ENCODE measurements at places on chromosomes 13 and 19.

GRCh38 chr19:2287585-2288337 is 5.8 kb upstream of the PEAK3 start:
- DNase-seq, result no peak

GRCh38 chr13:98827449-98827848 is 75.0 kb upstream of the SLC15A1 start:
- no peak for DNase-seq

DNA sequence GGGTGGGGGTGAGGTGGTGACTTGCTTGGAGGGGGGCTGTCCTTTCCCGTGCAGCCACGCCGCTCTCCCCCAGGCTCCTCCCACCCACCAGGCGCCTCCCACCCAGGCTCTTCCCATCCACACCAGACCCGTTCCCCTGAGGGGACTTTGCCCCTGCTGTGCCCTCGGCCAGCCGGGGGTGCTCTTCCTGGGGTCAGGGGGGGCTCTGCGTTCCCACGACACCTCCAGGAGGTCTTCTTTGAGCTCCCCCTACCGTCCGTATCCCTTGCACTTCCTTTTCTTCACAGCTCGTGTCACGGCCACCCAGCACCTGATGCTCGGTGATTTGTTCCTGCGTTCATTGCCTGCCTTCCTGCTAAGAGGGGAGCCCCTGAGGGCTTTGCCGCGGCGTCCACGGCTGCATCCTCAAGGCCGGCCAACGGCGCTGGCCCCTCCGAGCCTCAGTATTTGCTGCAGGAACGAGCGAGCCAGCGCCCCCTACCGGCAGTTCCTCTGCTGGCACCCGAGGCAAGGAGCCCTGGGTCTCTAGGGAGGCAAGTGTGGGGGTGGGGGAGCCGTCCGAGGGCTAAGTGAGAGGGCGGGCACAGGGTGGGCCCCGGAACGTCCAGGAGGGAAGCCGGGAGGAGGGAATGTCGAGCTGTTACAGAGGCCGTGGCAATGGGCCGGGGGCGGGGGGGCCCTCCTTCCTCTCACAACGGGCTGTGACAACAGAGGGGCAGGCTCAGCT is 11.8 kb downstream of the LRRC4B start:
- DNase-seq, result no peak

- DNase-seq, result no peak
These were observed 33.7 kb upstream of the ZSCAN5A start for GRCh38 chr19:56348289-56348877.

DNA sequence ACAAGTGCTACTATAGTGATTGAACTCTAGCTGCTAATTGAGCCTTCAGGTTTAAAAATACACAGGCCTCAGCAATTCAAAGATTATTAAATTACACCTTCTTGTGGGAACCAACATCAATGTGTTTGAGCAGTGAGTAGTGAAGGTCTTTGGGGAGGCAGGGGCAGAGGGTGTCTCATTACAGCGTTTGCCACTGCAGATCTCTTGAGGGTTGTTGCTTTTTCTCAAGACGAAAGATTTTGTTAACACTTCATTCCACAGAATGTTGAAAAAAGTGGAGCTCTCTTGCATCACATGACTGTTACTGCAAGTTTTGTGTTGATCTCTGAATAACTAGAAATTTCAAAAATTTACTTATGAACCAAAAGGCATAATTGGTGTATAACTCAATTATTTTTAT is 253.6 kb downstream of the ATP8A2 start:
- no peak for DNase-seq

DNA sequence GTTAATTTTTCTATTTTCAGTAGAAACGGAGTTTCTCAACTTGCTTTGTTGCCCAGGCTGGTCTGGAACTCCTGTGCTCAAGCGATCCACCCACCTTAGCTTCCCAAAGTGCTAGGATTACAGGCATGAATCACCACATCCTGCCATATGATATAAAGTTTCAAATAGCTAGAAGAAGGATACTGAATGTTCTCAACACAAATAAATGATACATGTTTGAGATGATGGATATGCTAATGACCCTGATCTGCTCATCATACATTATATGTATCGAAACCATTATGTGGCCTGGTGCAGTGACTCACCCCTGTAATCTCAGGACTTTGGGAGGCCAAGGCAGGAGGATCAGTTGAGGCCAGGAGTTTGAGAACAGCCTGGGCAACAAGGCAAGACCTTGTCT is 11.5 kb downstream of the CIB3 start:
- DNase-seq, result no peak

DNA sequence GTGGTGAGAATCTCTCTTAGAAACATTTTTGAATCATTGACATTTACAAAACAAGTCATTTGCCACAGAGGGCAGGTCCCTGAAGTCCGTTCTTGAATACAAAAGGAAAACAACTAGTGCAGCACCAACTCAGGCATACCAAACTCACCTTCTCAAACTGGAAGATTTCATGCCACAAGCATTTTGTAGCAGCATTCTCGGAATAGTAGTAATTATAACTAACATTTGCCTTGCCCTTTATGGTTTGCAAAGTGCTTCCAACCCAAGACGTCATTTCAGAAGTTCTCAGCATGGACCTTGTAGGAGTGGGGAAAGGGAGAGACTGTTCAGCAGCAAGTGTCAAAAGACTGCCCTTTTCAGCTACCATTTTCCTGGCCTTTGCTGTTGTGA is 344.6 kb downstream of the RFC3 start:
- no peak for DNase-seq

DNA sequence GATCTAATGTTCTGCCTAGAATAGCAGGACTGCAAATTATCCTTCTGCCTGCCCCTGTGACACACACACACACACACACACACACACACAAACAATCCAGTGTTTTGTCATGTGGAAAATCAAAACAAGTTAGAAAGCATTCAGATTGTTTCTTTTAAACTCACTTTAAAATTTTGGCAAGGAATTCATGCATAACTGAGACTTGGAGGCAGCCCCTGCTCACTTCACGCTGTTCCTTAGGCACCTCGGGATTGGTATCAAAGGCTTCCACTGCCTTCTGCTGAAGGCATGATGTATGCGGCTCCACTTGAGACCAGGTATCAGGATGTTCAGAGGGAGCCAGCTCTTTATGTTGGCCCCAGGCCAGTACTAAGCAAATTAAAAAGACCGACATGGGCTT is 158.7 kb downstream of the OXGR1 start:
- DNase-seq, result no peak

DNA sequence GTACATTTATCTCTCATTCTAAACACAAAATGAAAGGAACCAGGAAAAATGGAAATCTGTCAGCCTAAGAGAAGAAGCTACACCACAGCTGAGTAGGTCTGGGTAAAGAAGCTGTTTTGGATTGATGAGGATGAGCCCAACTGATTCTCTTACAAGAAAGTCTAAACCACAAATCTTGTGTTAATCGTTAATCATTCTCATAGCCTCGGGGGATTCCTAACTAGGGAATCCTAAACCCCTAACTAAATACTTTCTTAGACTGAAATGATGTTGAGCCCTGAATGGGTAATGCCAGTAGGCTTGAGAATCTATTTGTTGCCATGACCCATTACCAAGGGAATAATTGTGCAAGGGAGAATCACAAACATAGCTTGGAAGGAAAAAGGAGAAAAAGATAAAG is 327.5 kb upstream of the SPRY2 start:
- DNase-seq, result no peak

DNA sequence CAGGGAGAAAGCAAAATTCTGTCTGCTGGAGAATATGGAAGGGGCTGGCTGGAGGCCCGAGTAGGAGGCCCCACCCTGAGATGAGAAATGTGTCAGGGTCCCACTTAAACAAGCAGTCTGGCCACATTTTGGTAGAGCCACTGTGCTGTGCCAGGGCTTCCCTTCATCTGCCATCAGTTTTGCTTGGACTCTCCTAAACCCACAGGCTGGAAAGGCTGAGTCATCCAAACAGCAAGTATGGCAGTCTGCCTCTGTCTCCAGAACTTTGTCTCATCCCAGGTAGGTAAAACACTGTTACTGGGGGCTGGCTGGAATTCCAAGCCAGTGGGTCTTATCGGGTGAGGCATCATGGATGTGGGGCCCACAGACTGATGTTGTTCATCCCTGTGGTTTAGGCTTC is 1390.6 kb downstream of the UQCRFS1 start:
- no peak for DNase-seq

DNA sequence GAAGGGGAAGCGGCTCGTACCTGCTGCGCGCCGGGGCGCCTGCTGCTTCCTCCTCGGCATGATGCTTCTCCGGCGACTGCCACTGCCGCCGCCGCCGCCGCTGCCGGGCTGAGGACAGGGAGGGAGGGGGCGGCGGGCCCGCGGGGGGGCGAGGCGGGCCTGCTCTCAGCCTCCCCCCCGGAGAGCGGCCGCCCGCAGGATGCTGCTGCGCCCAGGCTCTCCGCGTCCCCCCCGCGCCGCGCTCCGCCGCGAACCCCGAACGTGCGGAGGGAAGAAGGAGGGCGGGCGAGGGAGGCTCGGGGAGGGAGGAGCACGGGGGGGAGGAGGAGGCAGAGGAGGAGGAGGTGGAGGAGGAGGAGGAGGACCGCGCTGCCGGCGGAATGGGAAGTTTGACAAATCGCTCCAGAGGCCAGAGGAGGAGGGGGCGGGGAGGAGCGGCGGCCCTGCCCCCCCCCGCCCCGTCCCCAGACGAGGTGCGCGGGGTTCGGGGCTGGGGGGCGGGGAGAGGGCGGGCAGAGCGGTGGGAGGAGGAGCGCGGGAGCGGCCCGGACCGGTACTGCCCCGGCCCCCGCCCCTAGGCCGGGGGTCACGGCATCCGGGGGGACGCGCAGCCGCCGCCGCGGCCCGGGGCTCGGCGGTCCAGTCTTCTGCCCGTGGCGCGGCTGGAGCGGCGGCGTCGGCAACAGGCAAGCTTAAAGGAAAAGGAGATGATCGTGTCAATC is at the start of gene TSHZ3:
Gene TSHZ3 (minus strand): TSS at position 277 of the 722 bp plus-strand sequence. CDS start 217 bp downstream, at position 60.
- no peak for DNase-seq

- no peak for DNase-seq
These were observed 275.2 kb upstream of the EDNRB start for GRCh38 chr13:78193846-78194245.

DNA sequence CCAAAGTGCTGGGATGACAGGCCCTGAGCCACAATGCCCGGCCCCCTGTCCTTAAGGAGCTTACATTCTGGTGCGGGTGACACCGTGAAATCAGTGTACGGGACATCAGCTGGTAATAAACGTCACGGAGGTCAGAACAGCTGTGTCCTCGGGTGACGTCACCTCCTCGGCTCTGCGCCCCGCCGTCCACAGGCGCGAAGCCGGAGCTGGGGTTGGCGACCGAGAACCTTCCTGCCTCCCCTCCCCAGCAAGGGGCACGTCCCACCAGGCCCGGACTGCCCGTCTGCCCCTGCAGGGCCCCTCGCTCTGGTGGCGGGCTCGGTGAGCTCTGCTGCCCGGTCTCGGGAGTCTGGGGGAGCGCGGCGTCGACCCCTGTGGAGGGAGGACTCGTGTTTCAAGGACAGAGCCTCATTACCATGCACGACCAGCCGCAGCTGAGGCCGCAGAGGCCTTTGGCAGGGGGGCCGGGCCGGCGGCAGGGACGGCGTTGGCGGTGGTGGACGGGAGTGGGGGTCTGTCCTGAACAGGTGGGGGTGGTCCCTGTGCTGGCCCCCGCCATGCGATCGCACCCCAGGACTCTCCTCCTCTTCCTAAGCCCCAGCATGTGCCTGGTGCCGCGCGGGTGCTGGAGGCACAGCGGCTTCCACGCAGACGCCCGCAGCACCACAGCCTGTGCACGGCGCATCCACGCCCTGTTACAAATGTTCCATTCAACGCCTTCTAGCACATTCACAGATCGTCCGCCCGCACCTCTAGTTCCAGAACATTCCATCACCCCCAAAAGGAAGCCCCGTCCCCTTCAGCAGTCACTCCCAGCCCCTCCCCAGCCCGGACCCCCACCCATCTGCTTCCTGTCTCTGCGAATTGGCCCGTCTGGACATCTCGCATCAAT is 5.4 kb downstream of the LINGO3 start:
- no peak for DNase-seq

DNA sequence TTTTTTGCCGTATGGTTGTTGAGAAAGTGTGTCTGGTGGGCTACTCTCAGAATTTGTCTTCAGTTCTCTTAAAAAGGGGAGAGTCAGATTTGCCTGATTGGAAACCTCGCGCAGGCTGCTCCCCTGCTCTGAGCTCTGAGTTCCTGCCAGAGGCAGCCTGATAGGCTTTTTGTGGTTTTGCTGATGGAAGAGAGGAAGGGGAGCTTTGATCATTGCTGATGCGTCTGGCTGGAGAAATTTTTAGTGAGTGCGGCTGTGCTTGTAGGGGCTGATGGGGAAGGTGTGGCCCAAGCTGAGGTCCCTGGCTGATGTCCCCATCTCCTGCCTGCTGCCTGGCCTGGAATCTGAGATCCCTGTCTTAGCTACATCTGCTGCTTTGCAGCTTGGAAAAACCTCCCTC is 2.8 kb downstream of the CHST8 start:
- DNase-seq, result no peak

DNA sequence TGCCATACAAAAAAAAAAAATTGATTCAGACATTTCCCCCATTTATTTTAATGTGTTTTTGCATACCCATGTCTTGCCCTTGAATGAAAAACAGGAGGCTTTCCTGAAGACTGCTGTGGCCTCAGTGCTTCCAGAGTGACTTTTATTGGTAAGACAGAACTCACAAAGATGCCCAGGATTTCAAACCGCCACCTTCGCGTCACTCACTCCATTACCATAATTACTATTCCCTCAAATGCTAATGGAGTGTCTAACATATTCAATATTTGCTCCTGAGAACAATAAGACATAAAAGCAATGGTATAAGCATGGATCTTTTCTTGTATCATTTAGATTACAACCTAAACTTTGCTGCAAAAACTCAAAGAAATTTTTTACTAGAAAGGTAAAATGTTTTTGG is 282.2 kb upstream of the SOX21 start:
- DNase-seq, result no peak

- DNase-seq, result no peak
These were observed 8.9 kb downstream of the KLK2 start for GRCh38 chr19:50882188-50882587.

- DNase-seq, result no peak
These were observed 16.8 kb upstream of the ELAVL1 start for GRCh38 chr19:8022275-8022674.

GRCh38 chr19:6100284-6100915 is 9.9 kb downstream of the RFX2 start:
- DNase-seq, result no peak

DNA sequence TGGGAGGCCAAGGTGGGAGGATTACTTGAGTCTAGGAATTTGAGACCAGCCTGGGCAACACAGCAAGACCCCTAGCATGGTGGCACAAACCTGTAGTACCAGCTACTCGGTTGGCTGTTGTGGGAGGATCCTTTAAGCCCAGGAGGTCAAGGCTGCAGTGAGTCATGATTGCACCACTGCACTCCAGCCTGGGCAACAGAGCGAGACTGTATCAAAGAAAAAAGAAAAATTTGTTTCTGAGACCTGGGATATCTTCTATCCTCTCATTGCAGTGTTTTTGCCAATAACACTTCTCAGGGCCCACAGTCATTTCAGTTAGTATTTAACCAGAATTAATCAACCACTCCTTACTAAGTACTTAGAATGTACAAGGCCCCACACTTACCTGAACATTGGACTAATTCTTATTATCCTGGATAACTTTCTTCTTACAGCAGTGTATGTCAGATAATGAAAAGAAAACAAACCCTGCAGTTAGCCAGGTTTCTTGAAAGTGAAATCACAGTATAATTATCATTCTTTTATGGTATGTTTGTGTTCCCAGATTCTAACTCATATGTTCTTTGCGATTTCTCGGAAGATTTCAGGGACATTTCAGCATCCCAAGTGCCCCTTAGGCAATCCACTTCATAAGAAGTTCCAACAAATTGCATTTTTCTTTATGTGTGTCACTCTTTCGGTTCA is 75.6 kb upstream of the KLF5 start:
- DNase-seq, result no peak

- DNase-seq, result no peak
These were observed 41.2 kb upstream of the ZNF835 start for GRCh38 chr19:56712611-56713276.

- DNase-seq, result no peak
These were observed 5.8 kb downstream of the CPAMD8 start for GRCh38 chr19:17020823-17021222.

- no peak for DNase-seq
These were observed 8.7 kb upstream of the TIMM50 start for GRCh38 chr19:39471756-39472536.
